ENCODE measurements at places on chromosomes 12 and 14.

- DNase-seq, result no peak
Measured at GRCh38 chr12:5716976-5717375, 228.1 kb downstream of the ANO2 start.

GRCh38 chr12:18492372-18493025 lies 231.2 kb downstream of the PIK3C2G start:
- DNase-seq, result no peak

GRCh38 chr14:21525962-21526671 lies at the start of gene SALL2:
Gene SALL2, minus strand, starts transcription at chr14:21526346. Its CDS starts 219 bp downstream, at chr14:21526127.
- DNase-seq, result peak; percentile 75

DNA sequence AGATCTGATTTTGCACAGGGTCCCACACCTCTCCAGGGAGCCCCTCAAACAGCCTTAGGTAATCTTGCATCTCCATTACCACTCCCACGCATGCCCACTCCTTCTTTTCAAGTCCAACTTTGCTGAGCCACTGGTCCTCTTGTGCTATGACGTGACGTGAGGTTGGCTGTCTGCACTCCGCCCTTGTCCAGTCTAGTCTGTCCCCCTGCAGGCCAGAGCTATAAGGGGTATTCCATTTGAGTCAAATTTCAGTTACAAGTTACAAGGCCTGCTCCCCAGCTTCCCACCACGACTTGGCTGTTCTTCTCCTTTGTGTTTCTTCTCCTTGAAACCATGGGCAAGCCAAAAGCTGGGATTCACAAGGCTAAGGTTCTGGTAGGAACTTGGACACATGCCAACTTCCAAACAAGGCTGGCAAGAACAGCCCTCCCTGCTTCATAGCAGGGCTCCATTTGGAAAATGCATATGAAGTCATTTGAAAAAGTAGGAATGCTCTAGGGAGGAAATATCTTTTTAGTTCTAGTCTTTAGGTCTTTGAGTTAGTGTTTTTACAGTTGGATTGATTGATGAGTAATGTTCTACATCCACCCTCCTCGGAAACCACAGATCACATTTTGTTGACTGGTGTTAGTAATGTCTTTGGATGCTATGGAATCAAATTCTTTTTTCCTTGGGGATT lies 49.1 kb downstream of the KCNA1 start:
- no peak for DNase-seq

- peak; percentile 61 for DNase-seq
Measured at GRCh38 chr12:96258104-96258961, 64.2 kb downstream of the ELK3 start.
